Activated B cell treated with CpG ODN at 0.5 μM for 24 hours (primary cell): ENCODE measurements at places on chromosomes 6 and 20.

DNA sequence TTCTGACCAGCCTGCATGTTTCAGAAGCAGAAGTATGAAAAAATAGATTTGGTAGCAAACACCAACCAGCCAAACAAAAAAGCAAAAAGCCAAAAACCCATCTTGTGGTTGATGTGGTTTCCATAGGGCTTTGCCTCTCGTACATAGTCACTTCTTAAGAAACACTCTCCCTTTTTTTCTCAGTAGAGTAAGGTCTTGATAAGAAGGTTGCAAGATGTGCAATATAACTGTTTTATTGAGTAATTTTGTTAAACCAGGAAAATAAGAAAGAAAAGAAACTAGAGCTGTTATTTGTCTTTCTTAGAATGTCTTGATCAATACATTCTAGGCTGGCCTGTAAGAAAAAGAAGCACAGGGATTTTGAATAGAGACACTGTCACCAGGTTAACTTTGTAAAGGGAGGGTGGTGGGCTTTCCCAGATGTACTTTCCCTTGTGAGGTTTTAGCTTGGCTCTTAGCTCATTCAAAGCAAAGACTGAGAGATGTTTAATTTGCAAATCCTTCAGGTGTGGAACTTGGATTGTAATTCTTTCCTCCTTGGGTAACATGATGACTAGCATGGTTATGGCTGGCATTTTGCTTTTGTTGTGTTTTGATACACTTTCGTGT, 49.7 kb downstream of the AKAP12 start:
- no peak for DNase-seq

- no peak for DNase-seq
Observed at GRCh38 chr20:10115021-10115420, 80.2 kb downstream of the ANKEF1 start.

GRCh38 chr6:12012558-12013306, 620 bp downstream of the HIVEP1 start:
- DNase-seq: peak; percentile 62

- no peak for DNase-seq
Observed at GRCh38 chr6:149500096-149500495, 15.3 kb upstream of the ZC3H12D start.

GRCh38 chr6:141878686-141879085, 254.0 kb upstream of the GJE1 start:
- DNase-seq: no peak

GRCh38 chr6:163950159-163950558, 535.6 kb downstream of the QKI start:
- no peak for DNase-seq

- DNase-seq: no peak
Observed at GRCh38 chr6:17894905-17895304, 92.5 kb downstream of the KIF13A start.

DNA sequence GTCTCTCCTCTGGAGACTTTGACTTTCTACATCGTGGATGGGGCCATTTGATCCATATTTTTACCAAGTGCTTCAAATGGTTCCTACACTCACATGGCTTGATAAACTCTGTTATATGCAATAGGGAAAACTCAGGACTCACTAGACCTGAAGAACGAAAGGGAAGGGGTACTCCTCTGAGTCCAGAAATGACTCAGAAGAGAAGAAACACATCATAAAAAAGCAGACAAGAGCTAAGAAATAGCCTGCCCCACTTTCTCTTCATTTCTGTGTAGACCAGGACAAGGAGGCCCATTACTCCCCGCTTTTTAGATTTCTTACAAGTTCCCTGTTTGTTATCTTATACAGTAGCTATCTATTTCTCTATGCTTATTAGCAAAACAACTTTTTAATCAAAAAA, 369.8 kb upstream of the ARID1B start:
- DNase-seq: no peak

DNA sequence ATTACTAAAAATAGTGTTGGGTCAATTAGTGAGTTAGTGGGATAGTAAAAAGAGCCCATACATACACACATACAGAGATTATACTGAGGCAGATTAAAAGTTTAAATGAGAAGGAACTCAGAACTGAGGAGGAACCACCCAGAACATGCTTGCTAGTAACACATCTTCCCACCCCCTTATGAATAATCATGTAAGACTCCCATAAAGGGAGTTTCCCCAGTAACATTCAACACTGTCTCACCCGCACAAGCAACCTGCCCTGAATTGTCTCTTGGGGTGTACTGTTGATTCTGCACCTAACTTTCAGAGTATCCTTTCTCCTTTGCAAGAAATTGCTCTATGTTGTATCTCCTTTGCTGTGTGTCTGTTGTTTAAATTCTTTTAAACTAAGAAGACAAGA, 11.1 kb upstream of the HLA-DQB2 start:
- no peak for DNase-seq

GRCh38 chr6:70763754-70764510, 96.2 kb downstream of the SMAP1 start:
- no peak for DNase-seq

DNA sequence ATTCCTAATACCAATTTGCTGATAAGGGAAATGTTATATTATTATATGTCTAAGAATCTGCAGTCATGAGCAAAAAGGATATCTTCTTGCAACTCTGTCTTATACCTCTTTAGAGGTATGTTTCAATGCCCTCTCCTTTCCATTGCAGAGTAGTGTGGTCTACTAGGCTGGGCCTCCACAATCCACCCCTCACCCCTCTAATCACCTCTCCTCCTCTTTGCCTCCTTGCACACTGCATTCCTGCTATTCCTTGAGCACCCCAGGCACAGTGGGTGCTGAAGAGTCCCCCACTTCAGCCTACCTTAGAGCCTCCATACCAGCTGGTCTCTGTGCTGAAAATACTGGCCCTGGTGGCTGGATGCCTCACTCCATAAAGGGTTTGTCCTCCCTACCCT, 26.9 kb downstream of the ARMC2 start:
- no peak for DNase-seq

DNA sequence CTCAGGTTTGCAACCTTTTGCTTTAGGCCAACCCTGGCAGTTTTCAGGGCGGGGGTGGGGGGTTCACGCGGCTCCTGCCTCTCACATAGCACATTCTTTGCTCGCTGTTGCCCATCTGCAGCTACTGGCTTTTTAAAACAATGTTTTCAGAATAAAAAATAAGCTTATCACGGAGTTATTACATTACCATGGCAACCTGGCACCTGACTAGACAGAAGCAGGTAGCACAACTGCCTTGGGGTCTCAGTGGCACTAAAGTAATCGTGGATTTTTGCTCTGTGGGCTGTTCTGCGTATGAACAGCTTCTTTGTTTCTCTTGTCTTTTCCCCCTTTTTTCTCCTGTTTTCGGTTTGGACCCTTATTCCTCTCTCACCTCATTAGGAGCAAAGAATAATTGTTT, 9.1 kb upstream of the MANBAL start:
- DNase-seq: no peak

DNA sequence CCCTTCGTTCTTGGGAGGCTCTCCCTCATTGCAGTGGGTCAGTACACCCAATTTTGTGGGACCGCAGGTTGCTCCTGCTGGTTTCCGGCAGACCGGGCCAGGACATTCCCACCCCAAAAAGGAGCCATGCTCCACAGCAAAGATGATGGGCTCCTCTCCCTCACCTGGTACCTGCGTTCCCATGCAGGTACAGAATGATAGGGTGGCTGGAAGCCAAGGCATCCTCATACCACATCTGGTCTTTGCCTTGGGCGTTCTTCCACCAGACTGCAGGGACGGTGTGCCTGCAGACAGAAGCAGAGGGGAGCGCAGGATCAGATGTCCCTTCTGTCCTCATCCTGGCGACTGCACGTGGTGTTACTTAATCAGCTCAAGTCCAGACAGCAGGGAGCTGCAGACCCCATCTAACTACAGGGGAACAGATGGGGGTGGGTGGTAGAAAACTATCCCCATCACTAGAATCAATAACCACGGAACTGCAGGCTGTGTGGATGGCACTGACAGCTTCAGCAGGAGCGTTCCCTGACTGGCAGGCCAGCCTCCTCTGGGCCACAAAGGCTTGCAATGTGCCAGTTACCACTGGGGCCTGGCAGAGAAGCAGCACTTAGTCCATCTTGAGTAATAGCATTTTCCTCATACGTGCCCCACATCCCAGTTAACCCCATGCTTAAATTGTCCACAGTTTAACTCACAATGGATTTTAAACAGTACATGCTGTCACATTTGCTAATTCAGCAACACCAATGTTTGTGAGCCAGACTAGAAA, 70.4 kb downstream of the ABHD12 start:
- DNase-seq: peak; percentile 3

DNA sequence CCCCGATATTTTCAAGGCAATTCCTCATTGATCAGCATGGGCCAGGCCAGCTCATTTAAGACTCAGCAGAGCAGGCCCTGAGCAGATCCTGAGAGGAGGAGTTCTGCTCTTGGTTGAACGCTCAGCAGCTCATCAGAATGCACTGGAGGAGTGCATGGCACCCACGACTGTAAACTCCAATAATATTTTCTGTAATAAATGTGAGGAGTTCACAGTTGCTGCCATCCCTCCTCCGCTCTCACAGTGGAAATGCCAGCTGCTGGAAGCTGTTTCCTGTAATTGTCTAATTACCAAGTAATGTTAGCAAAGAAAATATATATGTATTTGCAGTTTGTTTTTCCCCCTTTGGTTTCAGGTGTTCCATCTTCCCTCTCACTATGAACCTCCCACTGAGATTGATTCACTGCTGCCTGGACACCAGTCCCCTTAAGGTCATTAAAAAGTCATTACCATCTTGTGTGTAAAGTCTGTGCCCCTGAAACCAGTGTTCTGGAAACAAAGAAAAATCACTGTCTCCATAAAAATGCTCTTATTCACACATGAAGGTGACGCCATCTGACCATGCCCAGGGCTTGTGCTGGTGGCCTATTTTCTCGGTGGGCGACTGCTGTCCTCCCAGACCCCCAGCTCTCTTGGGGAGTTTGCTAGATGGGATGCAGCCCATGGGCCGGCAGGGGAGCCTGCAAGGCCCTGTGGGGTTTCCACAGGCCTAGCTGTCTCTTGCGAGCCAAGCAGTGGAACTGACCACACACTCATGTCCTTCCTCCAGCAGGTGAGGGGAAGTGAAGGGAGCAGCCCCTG, 374.2 kb downstream of the ZFAND3 start:
- DNase-seq: no peak

- no peak for DNase-seq
Observed at GRCh38 chr6:123829302-123829953, 25.8 kb downstream of the NKAIN2 start.

DNA sequence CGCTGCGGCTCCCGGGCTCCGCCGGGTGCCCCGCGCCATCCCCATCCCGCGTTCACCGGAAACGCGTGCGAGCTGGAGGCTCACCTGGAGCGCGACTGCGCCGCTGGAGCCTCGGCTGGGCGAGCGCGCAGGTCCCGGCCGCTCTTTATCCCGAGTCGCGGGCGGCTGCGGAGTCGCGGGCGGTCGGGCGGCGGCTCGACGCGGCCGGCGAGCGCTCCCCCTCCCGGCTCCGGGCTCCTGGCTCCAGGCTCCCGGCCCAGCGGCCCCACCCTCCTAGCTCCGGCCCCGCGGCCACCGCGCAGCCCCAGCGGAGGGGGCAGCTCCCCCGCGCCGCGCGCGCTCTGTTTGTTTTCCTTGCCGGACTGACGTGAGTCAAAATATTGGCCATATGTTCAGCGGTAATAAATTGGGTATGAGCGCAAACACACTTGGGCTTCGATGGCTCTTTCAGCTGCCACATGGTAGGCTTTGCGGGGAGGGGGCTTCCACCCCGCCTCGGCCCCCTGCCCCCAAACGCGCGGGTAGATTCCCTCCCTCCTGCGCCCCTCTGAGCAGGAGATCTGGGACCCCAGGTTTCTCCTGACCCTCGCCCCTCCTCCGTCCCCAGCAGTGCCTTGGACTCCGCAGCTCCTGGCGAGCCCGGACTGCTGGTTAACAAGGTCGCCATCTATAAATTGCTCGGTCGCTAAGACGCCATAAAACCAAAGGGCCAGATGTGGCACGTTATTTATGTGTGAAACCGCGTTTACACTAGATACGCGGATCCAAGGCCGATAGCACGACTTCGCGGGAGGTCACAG, 8.8 kb upstream of the NKX2-2 start:
- no peak for DNase-seq

DNA sequence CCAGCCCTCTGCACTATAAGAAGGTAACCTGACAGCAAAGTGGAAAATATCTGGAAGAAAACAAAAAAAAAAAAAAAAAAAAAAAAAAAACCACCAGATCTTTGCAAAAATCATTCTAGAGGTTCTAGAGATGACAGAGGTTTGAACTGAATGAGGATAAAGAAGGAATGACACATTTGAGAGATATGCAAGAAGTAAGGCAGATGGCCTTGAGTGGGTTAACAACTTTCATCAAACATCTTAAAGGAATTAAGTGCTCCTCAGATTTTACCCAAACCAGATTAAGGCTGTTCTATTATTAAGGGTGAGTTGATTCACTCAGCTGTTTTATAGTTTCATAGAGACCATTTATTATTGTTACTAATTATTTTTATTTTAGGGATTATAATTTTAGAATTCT, 62.0 kb downstream of the RSPO3 start:
- DNase-seq: no peak

DNA sequence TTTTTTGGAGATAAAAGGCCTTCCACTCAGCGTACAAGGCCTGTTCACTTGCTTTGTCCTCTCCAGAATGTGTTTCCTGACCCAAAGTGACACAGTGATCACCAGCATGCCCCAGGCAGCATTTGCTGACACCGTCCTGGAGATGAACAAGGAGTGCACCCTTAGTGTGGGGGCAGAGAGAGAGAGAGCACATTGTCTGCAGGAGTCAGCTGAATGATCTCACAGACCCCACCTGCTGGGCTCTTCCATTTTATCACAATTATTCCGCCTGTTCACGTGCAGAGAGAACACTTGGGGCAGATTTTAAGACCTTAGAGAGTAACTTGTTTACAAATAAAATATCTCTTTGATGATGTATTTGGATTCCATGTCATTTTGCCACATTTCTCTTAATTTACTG, 22.4 kb upstream of the MAS1L start:
- no peak for DNase-seq

DNA sequence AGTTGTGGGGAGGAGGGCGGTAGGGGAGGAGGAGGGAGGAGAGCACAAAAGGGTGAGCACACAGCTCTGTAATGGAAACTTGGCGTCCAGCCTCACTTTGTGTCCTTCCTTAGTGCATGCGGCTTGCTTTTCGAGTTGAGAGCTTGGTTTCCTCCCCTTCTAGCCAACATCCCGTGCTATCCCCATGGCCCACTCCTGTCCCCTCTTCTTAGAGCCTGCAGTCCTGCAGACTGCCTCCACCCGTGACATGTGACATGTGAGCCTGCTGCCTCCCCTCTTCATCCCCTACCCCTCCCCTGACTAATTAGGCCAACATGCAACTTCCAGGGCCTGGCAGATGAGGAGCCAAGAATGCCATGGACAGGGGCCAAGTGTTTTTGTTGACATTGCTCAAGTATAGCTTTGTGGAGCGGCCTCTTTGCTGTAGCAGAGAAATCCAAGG, 63.2 kb downstream of the SLC24A3 start:
- no peak for DNase-seq

- DNase-seq: no peak
Observed at GRCh38 chr6:46684771-46685170, 2.9 kb upstream of the TDRD6 start.

GRCh38 chr6:45377043-45377553, 636 bp downstream of the SUPT3H start:
- DNase-seq: no peak

- no peak for DNase-seq
Observed at GRCh38 chr6:92184933-92185332, 1234.4 kb downstream of the EPHA7 start.

- no peak for DNase-seq
Observed at GRCh38 chr20:43798291-43799149, 71.7 kb upstream of the GTSF1L start.
